ENCODE measurements at places on chromosomes 11 and 22.

DNA sequence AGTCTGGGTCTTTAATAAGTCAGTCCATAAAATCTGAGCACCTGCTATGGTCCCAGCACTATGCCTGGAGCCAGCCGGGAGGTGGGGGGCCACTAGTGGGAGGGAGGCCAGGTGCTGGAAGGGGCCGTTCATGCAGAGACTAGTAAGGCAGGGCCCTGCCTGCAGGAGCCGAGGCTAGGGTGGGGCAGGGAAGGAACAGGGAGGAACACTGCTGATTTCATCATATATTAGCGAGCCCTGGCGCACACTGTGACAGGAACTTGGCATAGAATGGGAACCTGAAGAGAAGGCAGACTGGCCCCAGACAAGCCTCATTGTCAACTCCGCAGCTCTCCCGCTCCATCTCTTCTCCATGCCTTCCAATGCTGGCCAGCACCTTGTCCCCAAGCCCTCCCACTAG, 7.1 kb downstream of the VSIG10L2 start:
- DNase-seq = peak; percentile 72

GRCh38 chr22:20116376-20116950, 559 bp downstream of the RANBP1 start:
- DNase-seq = peak; percentile 43

DNA sequence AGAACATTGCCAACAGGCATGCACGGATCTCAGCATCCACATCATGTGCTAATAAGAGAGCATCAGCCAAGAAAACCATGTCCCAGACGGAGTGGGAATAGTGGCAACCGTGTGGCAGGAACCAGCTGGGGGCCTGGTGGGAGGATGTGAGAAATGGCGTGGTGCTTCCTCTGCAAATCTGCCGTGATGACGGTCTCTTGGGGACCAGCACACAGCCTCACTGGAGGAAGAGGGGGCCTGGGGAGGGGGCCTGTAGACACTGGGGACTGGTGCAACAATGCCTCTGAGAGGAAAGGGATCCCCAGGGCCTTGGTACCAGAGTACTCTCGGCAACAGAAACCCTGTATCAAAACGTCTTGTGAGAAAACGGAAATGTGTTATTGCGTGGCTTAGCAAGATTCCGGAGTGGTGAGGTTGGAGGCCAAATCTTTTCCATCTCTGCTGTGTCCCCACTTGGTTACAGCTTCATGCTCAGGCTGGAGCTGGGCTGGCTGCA, 154.3 kb upstream of the TBCEL start:
- no peak for DNase-seq

DNA sequence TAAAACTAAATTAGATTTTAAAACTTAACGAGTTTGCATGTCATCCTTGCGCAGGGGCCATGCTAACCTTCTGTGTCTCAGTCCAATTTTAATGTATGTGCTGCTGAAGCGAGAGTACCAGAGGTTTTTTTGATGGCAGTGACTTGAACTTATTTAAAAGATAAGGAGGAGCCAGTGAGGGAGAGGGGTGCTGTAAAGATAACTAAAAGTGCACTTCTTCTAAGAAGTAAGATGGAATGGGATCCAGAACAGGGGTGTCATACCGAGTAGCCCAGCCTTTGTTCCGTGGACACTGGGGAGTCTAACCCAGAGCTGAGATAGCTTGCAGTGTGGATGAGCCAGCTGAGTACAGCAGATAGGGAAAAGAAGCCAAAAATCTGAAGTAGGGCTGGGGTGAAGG, 10.6 kb downstream of the LIMK2 start:
- no peak for DNase-seq

Data from left ventricle myocardium superior (tissue), 1 donor.